ENCODE measurements at places on chromosomes 5 and 9. TPM values are rescaled to one million over a fixed set of nuclear protein-coding genes. Genes with fewer than 3 reads are reported as not detected.

DNA sequence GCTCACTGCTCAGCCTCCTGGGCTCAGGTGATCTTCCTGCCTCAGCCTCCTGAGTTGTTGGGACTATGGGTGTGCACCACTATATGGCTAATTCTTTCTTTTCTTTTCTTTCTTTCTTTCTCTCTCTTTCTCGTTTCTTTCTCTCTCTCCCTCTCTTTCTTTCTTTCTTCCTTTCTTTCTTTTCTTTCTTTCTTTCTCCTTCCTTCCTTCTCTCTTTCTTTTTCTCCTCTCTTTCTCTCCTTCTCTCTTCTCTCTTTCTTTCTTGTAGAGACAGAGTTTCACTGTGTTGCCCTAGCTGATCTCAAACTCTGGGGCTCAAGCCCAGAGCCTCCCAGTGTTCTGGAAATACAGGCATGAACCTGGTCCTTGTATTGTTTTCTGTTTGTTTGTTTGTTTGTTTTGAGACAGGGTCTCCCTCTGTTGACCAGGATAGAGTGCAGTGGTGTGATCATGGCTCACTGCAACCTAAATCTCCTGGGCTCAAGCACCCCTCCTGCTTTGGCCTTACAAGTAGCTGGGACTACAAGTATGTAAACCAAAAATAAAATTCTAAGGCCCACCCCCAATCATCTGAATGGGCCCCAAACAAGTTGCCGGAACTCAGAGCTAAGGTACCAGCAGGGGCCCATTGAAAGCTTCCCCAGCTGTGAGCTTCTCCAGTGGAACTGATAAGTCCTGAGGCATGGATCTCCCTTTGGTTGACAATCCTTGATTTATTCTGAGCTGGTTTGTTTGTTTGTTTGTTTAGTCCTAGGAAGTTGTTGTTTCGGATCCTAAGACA is 11.9 kb upstream of the BTF3 start:
- DNase-seq: no peak

GRCh38 chr9:35079041-35079425 is 709 bp downstream of the FANCG start:
- DNase-seq: no peak

GRCh38 chr5:11791792-11792191 is 112.5 kb downstream of the CTNND2 start:
- DNase-seq: no peak

SAXO1 gene
- total RNA-seq: 0.20 TPM

DNA sequence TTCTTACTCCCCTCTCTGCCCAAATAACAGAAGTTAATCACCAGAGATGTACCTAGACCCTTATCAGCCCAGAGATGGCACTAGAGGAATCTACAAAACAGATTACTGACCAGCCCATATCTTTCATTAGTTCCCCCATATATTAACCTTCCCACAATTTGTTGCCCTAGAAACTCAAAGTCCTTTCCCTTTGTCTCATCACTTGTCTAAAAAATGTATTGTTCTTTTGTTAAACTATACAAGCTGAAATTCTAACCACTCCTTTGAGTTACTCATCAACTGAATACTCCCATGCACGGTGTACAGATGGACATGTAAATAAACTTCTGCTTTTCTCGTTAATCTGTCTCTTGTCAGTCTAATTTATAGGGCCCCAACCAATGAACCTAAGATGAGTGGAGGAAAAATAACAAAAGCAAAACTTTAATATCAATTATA is 130.9 kb downstream of the CCDC192 start:
- DNase-seq: no peak

TOR4A gene
- total RNA-seq: 1.9 TPM

GRCh38 chr9:114722937-114723620 is 41.1 kb upstream of the TEX48 start:
- no peak for DNase-seq

C5orf52 gene
- not detected for total RNA-seq

DNA sequence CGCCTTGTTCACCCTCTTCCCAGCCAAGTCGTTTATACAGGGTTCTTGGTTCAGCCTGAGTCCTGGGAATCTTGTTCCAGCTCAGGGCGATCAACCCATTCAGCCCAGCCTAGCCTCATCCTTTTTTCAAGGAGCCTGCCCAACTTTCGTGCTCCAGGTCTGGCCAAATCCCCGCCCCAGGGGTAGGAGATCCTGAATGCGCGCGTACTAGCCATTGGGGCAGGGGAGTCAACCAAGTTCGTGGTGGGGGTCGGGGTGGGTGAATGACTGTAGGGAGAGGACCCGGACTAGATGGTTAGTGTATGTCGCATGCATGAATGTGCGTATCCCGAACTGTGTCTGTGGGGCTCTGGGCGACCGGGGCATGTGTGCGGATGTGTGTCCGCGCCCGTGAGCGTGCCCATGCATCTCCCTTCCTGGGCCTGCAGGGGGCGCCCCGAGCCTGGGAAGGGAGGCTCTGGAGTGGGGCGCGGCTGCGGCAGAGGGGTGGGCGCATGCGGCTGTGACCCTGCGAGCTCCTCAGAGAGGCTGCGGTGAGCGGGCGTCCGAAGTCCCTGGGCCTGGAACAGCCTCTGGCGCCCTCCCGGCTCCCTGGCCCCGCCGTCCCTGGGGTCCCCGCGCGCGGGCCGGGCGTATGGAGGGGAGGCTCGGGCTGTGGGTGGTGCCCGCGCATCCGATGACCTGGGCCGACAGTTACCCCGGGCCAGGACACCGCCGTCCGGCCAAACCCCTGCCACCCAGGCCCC is 8.7 kb downstream of the CCL21 start:
- DNase-seq: peak; percentile 53

- DNase-seq: no peak
Measured at GRCh38 chr5:4758550-4758949, 381.6 kb upstream of the ADAMTS16 start.

FABP6 gene
- total RNA-seq: not detected

DNA sequence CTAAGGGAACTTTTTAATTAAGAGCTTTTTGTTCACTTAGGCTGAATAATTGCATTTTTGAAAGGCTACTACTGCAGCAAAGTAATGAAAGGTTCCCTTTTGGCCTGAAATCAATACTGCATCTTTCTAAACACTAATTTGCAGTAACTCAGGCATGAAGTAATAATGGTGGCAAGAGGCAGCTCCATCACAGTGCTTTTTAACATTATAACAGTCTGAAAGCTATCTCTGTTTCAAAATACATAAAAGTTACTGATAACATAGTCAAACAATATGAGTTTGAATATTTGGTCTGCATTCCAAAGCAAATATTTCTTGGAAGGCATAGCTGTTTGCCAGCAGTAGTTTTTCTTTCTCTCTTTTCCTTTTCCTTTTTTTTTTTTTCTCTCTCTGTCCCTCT is 113.4 kb downstream of the FBN2 start:
- DNase-seq: no peak

STPG3 gene
- not detected for total RNA-seq

- no peak for DNase-seq
Measured at GRCh38 chr9:137606005-137606621, 627 bp downstream of the ARRDC1 start.

DNA sequence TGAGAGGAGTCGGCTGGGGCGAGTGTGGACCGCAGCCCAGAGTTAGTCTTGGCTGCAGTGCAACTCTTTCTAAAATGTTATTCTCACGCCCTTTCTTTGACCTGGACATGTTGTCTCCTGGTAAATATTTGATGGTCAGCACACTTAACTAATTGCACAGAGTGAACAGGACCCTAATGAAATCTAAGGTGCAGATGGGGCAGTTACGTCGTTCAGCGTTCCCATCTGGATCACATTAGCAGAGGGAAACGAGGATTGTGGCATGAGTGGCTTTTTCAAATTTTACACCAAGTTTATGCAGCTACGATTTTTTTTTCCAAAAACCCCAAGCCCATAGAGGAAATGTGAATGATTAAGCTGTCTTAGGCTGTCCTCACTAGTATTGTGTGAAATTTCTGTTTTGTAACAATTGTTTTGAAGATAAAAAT is 483 bp downstream of the C9orf85 start:
- no peak for DNase-seq

- DNase-seq: no peak
Measured at GRCh38 chr9:35962126-35962906, 4.4 kb upstream of the OR2S2 start.

- no peak for DNase-seq
Measured at GRCh38 chr5:56361398-56361797, 128.3 kb upstream of the ANKRD55 start.

DNA sequence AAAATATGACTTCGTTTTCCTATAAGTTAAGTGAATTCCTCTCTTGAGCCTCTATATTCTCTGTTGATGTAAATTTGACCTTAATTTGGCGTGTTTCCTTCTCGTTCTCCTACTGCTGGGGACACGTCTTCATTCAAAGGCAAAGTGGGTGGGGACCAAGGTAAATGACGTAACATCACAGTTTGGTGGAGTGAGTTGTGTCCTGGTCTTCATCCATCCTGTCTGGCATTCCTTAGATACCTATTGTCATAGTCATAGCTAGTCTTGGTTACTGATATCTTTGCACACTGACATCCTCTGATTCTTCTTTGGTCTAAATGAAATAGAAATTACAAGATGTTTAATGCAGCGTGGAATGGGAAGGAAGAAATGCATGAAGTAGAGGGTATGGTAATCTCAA is 108.5 kb downstream of the NNT start:
- peak; percentile 35 for DNase-seq

SSNA1 gene
- total RNA-seq: 62.3 TPM

DNA sequence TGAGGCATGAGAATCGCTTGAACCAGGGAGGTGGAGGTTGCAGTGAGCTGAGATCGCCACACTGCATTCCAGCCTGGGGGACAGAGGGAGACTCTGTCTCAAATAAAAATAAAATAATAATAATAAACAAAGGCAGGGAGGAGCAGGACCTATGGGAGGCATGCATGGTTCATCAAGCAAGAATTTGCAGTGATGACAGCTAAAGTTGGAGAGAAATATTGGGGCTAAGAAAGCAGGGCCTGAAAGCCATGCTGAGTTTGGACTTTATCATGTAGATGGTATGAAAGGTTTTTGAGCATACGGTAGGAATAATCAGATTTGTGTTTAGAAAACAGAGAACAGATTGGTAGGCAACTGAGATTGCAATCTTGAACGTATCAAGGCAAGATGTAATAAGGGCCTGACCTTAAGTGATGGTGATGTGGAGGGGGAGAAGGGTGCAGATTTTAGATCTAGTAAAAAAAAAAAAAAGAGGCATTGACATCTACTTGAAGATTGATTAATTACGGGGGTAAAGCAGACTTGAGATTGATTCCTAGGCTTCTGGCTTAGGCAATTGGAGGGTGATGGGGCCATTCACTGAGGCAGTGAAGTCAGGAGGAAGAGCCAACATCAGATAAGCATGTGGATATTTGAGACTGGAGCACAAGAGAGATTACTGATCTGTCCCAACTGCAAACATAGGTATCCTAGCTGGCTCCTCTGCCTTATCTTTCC is 50.7 kb downstream of the CFAP95 start:
- no peak for DNase-seq

QRFP gene
- total RNA-seq: not detected

LCP2 gene
- total RNA-seq: not detected

DNA sequence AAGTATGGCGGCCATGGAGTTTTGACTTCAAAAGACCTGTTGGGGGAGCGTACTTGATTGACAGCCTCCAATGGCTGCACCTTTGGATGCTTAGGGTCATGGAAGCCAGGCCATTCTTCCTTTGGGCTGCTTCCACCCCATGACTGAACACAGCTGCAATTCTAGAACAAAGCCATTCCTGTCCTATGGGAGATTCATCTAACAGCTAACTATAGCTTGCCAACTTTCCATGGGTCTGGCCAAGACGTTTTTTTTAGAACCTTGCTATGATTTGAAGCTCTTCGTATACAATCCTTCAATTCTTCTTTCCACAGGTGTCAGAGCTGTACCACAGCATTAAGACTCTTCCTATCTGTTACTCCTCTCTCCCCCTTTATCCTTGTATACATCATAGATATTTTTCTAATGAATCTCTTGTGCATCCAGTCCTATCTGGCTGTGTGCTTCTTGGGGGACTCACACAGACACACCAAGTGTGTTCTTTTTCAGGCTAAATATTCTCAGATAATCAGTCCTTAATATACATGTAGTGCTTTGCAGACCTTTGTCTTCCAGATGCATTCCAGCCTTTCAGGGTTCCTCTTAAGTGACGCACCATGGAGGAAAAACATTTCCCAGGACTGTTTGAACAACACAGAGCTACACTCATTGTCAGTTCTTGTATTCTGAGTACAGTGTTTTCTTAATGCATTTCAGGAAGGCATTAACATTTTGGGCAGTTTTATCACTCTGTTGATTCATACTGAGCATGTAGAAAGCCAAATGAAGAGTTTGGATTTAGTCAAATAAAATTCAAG is 198.9 kb downstream of the TAF11L14 start:
- no peak for DNase-seq

- DNase-seq: no peak
Measured at GRCh38 chr9:78074385-78075291, 43.0 kb upstream of the GNAQ start.

DNA sequence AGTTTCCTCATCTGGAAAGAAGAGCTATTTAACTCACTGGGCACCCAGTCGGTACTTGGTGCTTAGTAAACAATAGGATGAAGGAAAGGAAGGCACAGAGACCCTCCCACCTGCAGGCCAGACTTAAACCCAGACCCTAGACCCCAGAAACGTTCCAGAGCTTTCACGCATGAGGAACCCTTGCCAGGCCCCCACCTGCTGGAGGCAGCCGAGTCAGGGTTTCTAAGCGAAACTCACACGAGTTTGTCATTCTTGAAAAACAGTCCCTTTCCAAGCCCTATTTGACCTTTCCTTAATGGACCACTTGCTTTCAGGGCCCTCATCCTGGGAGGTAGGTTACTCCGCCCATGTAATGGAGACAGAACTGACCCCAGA is 30.6 kb downstream of the NDUFA8 start:
- no peak for DNase-seq

PPIC gene
- 50.6 TPM for total RNA-seq

PCDHB10 gene
- 0.09 TPM for total RNA-seq

DNA sequence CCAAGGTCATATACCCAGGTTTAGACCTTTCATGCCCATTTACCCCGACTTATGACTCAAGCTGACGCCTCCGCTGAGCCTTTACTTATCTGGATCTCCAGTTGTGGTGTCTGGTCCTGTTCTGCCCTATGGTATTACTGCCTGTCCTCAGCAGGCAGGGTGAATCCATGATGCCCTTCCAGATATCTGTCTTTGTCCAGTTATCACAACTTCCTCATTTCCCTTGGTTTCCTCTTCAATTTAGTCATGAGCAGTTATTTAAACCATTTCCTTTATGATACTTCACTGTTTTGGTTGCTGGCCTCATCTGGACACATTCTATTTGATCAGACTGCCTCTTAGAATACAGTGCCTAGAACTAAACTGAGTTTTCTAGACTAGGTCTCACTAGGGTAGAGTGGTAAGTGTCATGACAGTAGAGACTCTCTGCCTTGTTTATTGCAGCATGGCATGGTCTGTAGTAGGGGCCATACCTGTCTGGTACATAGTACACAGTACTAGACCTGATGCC is 93.3 kb downstream of the MELK start:
- DNase-seq: no peak

DNA sequence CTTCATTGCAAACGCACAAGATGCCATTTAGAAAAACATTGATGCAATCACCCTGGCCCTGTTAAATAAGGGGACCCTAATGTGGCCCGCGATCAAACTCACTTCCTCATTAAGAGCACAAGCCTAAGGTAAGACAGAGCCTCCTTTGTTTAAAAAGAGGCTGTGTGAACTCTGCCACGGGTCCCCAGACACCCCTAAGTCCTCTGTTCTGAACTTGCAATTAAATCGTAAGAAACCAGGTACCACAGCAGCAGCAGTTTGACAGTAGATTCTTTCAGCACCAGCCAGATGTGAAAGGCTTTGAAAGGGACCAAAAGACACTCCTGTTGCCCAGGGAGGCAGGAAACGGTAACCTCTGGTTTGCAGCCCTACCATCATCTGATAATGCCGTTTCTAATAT is 346.3 kb downstream of the TMEM167A start:
- no peak for DNase-seq

TUSC1 gene
- total RNA-seq: 2.4 TPM

PDE6A gene
- 2.5 TPM for total RNA-seq

- no peak for DNase-seq
Measured at GRCh38 chr5:99702565-99702964, 773.8 kb upstream of the CHD1 start.
